ENCODE measurements at places on chromosomes 1 and 21.

- no peak for DNase-seq
Observed at GRCh38 chr1:18480315-18481189, at the start of gene KLHDC7A. Gene KLHDC7A, plus strand, starts transcription at chr1:18480930. Its CDS starts 52 bp downstream, at chr1:18480982.

GRCh38 chr1:3172431-3173380 lies 103.7 kb downstream of the PRDM16 start:
- DNase-seq = no peak

DNA sequence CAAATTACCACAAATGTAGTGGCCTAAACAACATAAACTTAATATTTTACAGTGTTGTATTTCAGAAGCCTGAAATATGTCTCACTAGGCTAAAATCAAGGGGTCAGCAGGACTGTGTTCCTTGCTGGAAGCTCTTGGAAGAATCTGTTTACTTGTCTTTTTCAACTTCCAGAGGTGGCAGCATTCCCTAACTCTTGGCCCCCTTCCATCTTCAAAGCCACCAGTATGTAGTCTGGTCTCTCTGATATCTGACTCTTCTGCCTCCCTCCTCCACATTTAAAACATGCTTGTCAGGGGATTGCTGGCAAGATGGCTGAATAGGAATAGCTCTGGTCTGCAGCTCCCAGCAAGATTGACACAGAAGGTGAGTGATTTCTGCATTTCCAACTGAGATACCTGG lies 567.5 kb downstream of the PLA2G4A start:
- DNase-seq = no peak

DNA sequence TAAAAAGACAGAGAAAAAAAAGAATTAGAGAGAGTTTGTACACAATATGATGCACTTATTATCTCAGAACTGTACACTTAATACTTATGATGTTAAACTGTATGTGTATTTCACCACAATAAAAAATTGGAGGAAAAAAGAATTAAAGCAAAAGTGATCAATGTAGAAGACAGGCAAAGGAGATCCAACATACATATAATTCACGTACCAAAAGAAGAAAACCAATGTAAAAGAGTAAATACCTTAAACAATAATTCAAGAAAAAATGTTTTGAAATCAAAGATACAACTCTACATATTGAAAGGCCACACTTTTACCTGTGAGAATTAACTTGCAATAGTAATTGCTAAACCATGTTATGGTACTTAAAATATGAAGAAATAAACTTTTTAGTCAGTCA lies 9.8 kb upstream of the PGLYRP3 start:
- no peak for DNase-seq

- no peak for DNase-seq
Observed at GRCh38 chr21:16840538-16840937, 672.3 kb upstream of the CXADR start.

- no peak for DNase-seq
Observed at GRCh38 chr1:103162360-103162759, 54.0 kb upstream of the COL11A1 start.

- no peak for DNase-seq
Observed at GRCh38 chr1:12052008-12052573, 11.0 kb upstream of the TNFRSF8 start.

- DNase-seq = no peak
Observed at GRCh38 chr21:34834852-34835501, 166.2 kb downstream of the CLIC6 start.

DNA sequence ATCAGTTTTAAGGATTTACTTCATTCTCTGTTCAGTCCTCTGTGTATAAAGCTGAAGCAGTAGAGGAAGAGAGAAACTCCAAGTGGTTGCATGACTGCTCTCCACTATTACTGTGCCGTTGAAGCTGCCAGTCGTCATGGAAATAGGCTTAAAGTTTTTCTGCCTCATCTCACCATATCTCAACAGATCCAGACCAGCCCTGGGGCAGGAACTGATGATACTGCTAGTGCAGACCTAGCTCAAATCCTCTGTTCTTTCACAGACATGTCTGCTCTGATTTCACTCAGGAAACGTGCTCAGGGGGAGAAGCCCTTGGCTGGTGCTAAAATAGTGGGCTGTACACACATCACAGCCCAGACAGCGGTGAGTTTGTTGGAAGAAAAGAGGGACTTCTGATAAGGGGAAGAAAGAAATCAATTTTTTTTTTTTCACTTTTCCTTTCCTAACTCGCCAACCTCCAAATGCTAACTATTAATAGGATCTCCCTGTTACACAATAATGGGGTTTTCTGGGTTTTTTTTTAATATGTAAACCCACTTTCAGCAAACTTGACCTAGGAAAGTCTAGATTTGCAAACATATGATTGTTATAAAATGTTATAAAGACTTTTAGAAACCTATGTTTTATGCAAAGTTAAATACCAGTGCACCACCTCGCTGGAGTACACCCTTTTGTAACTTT lies 22.2 kb upstream of the STRIP1 start:
- DNase-seq = no peak

- no peak for DNase-seq
Observed at GRCh38 chr1:3419415-3420204, 34.9 kb upstream of the ARHGEF16 start.

DNA sequence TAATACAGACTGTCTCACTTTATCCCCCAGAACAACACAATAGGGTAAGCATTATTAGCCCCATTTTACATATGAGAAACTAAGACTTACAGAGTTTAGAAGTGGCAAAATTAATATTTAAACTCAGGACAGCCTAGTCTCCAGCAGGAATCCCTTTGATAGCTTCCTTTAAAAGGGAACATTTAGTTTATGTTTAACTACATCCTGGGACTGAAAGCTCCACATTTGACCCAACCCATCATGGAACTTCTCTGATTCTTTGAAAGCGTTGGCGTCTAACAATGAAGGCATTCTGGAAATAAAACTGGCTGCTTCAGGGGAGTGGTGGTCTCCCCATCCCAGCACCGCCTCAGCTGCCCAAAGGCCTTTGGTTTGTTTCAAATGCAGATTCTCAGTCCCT lies 250.6 kb upstream of the NFIA start:
- DNase-seq = no peak

GRCh38 chr21:37748351-37748750 lies 167.9 kb downstream of the KCNJ6 start:
- DNase-seq = no peak

GRCh38 chr1:89355056-89355455 lies 8.8 kb upstream of the GBP6 start:
- DNase-seq = no peak

DNA sequence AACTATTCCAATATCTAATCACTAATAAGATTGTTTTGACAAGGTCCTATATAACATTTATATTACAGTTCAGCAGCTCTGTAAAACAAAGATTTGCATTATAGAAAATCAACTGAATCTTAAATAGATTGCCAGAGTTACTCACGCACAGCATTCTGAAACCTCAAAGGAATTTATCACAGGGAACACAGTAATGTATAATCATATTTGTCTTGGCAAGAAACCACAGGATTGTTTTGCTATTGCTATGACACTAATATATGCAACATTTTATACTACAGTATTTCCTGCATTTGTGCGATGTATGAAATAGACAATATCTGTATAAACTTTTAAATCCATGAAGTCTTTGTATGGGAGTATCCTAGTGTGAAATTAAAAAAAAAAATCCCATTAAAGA lies 101.4 kb downstream of the PLPPR5 start:
- DNase-seq = no peak

- no peak for DNase-seq
Observed at GRCh38 chr1:26782521-26783212, 5.1 kb upstream of the PIGV start.

DNA sequence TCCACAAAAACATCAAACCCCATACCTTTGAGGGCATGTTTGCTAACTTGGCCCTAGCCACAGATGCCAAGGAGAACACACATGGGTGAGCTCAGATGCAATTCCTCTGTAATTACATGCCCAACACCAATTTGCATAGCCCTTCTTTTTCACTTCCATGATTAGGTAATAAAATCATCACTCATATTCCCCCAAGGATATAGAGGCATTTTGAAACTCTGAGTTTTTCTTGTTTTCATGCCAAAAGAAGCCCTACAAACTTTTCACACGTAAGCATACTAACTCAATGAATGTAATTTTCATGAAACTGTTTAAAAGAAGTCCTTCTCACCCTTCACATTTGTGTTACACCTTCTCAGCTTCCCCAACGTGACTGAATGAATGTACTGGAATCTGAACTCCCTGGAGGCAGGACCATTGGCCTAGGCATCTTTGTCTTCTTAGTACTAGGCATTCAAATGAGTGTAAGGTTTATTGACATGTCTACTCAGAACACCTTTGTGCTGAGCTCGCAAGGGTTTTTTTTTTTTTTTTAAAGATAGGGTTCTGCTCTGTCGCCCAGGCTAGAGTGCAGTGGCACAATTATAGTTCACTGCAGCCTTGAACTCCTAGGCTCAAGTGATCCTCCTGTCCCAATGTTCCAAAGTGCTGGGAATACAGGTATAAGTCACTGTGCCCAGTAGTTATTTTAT lies 31.0 kb downstream of the FBXO42 start:
- DNase-seq = no peak

DNA sequence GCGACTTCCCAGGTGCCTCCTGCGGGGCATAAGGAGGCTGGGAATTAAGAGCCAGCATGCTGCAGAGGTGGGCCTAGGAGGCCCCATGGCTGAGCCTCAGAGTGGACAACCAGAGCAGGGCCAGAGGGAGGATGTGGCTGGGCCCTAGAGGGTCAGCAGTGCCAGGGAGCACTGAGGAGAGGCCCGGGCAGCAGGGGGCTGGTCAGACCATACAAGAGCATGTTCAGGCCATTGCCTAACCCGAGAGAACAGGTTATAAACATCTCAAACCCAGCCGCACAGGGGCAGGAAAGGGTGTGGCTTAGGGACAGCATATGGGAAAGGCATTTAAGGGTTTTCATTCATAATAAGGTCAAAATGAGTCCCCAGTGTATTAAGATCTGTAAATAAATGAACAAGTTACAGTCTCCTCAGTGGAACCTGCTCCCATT lies 51.1 kb downstream of the IER5 start:
- no peak for DNase-seq

DNA sequence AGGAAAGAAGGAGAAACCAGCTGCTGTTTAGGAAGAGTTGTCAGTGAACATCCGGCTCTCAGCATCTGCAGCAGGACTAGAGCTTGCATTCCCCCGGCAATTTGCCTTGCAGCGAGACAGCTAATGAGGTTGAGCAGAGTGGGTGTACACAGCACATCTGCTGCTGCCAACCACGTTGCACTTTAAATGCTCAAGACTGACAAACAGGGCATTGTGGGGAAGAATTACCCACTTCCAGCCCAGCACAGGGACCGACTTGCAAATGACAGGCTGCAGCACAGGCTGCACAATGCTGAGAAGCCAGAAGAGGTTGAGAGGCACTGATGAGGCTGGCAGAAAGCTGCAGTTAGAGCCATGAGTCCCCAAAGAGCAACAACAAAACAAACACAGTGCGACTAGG lies 47.5 kb upstream of the PLA2G2C start:
- DNase-seq = peak; percentile 26

DNA sequence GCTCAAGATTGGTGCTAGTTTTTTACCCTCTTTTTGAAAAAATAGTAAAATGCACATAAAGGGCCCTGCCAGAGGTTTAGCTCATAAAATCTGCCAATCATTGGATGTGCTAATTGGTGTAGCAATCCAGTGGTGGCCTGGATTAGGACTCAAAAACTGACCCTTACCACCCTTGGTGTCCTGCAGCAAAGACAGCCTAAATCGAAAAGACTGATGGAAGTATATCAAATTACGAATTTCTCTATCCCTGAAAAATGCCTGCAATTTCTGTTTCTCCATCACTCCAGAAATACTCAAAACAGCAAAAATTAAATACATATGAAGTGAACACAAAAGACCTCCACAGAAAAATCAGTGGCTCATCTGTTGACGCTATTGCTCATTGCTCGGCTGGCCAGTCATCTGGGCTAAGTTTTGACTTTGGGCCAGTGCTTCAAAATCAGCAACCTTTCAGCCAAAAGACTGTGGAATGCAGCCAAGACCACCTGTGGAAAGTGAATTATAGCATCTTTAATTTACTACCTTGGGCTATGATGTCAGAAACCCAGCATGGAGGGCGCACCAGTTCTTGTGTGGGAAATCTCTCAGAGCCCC lies 30.0 kb downstream of the WLS start:
- DNase-seq = no peak

- no peak for DNase-seq
Observed at GRCh38 chr1:234934611-234935033, 194.0 kb downstream of the TOMM20 start.

- DNase-seq = no peak
Observed at GRCh38 chr1:167791281-167792187, 69.8 kb downstream of the MPZL1 start.

GRCh38 chr1:196403803-196404690 lies 204.2 kb downstream of the KCNT2 start:
- DNase-seq = no peak

- no peak for DNase-seq
Observed at GRCh38 chr1:40495315-40495903, 13.2 kb upstream of the EXO5 start.

- no peak for DNase-seq
Observed at GRCh38 chr1:93575621-93576284, 105.9 kb downstream of the BCAR3 start.

DNA sequence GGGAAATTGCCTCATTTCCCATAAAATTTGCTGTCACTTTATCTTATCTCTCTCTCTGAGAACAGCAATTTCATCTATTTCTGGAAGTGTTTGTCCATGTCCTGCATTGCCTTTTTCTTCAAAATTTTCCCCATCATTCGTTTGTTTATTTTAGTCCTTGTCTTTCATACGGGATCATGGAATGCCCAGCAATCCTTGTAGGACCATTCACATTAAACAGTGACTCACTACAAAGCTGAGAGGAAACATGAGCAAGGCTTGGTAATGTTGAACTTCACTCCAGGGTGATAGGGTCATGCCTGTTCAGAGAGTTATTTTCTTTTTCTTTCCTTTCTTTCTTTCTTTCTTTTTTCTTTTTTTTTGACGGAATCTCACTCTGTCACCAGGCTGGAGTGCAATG lies 32.2 kb upstream of the HNRNPU start:
- DNase-seq = no peak

- DNase-seq = no peak
Observed at GRCh38 chr1:224057461-224058199, 56.3 kb upstream of the FBXO28 start.

DNA sequence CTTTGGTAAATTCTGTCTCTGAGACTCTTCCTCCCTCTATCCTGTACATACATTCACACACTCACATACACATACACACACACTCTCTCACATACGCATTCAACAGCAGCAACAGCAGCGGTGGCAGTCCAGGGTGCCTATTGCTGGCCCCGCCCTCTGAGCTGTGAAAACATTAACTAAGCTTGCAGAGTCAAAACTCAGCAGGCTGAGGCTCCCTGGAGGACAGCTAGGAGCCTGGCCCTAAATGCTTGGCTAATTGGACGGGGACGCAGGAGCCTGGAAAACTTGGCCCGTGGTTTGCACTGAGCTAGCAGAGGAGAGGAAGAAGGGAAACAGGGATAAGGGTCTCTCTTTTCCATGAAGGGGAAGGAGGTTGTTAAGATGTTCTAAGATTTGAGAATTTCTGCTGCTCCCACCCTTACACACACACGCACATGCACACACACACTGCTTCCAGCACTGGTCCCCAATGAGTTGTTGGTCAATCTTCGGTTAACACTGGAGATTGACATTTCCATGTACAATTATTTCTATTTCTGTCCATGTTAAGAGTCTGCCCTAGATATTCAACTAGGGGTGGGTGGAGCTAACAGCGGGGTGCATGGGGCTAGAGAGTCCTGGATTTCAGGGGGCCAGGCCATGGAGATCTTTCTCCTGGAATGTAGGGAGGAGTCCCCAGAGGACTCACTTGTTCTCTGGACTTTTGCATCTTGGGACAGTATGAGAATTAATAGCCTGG lies 94.2 kb downstream of the PLXNA2 start:
- DNase-seq = no peak

Measured in hippocampal formation (tissue), 2 donors.